ENCODE measurements at places on chromosomes 12 and 14.

- no peak for DNase-seq
These were observed 122.1 kb downstream of the CALM1 start for GRCh38 chr14:90518941-90519256.

DNA sequence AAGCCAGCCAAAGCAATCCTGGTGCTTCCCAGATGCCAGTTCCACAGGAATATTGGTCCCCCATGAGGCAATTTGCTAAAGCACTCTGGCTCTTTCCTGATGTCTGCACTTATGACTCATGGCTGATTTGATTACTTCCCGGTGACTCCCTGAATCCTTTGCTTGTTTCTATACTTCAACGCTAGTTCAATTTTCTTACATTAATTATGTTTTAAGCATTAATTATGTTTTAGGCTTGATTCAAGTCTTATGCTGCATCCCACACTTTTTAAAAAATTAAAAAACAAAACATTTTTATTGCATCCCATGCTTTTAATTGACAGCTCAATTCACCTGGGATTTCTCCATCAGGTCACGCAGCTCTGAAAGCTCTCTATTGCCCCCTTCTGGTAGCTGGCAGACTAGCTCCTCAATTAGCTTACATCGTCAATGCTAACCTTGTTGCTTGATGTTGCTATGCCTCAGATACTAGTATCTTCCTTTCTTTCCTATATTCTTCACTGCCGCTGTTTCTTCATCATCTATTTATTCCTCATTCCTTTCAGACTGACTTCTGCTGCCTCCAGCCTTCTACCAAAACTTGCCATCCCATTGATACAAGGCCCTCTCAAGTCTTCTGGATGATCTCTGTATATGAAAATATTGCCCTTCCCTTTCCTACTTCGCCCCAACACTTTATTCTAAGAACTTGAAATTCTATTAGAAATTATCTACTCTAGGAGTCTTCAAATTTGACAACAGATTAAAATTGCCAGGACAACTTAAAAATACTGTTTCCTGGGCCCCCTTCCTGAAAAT, 32.0 kb downstream of the TSHR start:
- peak; percentile 41 for DNase-seq

DNA sequence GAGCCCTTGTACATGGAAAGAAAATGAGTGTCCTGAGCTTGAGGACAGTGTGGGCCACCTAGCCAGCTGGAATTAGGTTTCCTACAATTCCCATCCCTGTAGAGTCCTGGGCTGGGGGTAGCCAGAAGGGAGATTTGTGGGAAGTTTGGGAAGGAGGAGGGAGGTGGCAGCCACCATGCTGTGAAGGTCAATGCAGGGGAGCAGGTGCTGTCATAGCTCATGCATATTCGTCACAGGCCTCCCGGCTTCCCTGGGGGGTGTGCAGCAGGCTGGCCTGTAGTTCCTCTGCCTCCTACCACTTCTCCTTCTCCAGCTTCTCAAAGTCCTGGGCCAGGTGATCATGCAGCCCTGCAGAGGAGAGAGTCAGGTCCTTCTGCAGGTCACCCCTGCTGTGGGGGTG, 121.3 kb downstream of the TBX3 start:
- no peak for DNase-seq

DNA sequence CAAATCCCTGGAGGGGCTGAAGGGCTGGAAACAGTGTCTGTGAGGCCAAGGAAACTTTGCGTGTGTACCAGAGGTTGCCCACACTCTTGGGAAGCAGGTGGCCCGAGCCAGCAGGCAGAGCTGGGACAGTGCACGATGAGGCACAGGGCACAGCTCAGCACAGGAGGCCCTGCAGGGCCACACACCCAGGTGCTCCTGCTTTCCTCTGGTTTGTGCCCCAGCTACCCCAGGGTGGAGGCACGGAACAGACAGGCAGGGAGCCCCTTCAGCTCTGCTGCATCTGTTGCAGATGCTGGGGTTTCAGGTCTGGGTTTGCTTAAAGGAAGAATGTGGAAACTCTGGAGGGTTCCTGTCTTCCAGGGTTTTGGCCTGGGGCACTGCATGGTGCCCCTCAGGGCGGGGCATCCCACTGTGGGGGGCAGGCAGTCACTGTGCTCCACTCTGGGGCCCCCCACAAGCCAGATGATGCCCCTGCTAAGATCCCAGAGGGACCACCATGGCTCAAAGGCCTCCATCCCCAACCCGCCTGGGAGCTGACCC, 8.6 kb downstream of the TMEM179 start:
- DNase-seq: no peak

GRCh38 chr14:42624980-42625761, 1018.5 kb downstream of the LRFN5 start:
- no peak for DNase-seq

GRCh38 chr12:54991161-54991990, 6.8 kb upstream of the TESPA1 start:
- DNase-seq: no peak

- DNase-seq: no peak
These were observed 42.6 kb downstream of the LIMA1 start for GRCh38 chr12:50240792-50241114.
